ENCODE measurements at places on chromosomes 11 and 22.
A peak's percentile ranks its signal among the peaks of the same experiment; 100 is the strongest.

DNA sequence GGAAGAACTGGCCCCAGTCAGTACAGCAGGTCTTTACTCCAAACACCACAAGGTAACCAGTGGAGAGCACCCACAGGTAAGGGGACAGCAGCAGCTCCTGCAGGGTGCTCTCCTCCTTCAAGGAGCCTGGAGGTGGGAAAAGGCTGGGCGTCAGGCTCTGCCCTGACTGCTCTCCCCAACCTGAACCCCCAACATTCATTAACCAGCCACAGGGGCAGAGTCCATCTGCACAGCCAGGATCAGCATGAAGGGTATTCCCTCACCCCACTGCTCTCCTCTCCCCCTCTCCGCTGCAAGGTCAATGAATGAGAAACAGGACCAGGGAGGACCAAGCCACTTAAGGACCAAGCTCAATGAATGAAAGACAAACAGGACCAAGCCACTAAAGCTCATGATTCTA is 3.7 kb downstream of the SLC37A4 start:
- DNase-seq: no peak

DNA sequence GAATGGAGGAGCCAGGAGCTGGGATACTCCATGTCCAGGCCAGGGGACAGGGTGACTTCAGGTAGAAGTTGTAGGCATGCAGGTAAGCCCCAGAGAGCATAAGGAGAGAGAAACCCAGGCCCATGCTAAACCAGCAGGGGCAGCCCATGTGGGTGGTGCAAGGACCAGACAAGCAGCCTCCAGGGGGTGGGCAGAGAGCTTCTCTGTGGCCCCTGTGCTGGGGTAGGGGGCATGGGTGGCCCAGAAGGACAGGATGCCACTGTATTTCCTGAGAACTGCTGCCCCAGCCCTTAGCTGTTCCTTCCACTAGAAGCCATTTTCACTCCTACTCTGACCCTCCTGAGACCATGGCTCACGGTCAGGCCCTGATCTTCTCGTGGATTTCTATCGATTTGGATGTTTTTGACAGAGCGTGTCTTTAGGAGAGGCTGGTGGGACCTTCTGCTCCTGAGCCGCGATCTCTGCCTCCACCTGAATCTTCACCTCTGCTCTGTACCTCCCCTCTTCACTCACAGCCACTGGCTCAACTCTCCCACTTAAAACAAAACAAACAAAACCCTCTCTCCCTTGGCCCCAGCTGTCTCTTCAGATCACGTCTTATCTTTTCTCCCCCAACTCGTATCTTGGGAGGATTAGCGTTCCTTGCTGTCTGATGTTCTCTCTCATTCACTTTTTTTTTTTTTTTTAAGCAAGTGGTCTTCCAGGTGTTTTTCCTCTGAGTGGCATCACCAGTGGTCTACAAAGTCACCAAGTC is 112.2 kb downstream of the NECTIN1 start:
- no peak for DNase-seq

DNA sequence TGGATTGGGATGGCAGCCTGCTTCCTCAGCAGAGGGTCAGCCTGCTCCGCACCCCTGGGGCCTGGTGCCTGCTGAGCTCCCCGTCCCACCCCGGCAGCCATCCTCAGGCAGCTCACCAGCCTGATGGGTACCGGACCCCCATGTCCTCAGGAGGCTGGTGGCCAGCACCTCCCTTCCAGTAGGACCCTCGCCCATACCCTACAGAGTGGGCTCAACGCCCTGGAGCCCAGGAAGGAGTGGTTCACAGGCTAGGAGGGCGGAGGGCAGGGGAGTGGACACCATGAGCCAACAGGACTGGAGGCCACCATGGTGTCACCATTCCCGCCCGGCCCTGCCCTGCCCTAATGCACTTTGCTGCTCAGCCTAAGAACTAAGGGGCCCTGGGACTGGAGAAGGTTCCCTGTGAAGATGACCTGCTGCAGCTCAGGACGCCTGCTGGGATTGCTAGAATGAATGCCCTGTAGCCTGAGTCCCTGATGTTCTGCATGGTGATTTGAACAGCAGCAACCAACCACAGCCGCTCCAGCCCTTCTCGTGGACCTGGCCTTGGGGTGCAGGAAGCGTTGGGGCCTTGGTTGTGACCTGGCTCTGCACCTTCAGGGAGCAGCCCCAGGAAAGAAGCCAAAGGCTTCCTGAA is 1080.8 kb downstream of the BRD1 start:
- DNase-seq: no peak

GRCh38 chr22:30694171-30694639 is 469 bp upstream of the OSBP2 start:
- DNase-seq: peak; percentile 60

DNA sequence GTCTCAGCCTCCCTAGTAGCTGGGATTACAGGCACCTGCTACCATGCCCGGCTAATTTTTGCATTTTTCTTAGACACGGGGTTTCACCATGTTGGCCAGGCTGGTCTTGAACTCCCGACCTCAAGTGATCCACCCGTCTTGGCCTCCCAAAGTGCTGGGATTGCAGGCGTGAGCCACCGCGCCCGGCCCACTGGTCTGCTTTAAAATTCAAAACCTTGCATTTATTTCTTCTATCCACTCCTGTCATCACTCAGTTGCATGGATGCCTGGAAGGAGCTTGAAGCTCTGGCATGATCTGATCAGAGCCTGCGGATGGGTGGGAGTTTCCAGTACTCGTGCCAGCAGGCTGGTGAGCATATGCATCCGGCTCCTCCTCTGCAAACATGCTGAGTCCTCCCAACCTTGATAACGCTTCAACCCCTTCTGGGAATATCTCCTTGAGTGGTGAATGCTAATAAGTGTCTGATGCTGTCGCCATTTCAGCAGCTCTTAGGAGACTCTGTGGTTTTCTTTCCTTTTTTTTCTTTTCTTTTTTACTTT is 39.6 kb downstream of the UBASH3B start:
- no peak for DNase-seq

GRCh38 chr22:17237038-17237668 is 17.9 kb upstream of the ADA2 start:
- DNase-seq: no peak

- DNase-seq: no peak
Measured at GRCh38 chr22:46894081-46894671, 131.7 kb downstream of the TBC1D22A start.

DNA sequence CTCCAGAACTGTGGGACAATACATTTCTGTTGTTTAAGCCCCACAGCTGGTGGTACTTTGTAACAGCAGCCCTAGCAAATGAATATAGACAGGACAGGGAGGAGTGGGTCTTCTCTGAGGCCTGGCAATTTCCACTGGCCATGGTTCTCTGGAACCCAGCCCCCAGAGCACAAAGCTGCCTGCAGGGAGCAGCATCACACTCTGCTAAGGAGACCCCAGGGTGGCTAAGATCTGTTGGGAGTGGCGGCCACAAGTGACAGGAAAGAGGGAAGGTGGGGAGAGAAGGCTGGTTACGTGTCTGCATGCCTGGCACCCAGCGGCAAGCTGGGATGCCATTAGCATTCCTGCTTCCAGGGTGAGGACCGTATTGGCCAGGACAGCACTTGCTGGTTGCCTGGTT is 211.9 kb downstream of the ST3GAL4 start:
- DNase-seq: no peak

GRCh38 chr11:96260067-96260511 is 82.9 kb downstream of the MAML2 start:
- no peak for DNase-seq

DNA sequence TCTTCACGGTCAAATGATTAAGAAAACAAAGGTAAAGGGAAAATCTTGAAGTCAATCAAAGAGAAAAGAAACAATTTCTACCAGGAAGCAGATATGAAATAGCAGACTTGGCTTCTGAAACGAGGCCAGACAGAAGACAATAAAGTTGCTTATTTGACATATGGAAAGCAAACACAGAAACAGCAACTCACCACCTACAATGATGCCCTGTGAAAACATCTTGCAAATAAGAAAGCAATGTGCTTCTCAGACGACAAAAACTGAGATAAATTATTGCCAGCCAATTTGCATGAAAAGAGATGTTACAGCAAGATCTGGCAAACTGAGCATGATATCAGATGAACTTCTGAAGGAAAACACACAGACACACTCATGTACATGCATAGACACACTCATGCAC is 45.9 kb upstream of the CTSC start:
- no peak for DNase-seq

DNA sequence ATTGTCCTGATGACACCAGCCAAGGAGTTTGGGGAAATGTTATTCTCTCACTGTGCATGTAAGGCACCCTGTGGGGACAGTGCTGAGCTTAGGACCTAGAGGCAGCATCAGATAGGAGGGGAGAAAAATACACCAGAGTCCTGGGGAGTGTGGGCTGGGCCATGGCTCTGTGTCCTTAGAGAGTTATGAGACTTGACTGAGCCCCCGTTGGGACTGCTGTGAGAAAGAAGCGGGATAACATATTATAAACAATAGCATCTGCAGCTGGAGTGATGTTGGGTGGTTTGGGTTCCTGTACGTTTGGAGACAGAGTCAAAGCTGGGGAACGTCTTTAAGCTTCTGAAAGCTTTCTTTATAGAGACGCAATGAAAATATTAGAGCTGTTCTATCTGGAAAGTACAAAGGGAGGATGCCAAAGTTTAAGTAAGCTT is 90.9 kb upstream of the CRTAM start:
- DNase-seq: no peak

DNA sequence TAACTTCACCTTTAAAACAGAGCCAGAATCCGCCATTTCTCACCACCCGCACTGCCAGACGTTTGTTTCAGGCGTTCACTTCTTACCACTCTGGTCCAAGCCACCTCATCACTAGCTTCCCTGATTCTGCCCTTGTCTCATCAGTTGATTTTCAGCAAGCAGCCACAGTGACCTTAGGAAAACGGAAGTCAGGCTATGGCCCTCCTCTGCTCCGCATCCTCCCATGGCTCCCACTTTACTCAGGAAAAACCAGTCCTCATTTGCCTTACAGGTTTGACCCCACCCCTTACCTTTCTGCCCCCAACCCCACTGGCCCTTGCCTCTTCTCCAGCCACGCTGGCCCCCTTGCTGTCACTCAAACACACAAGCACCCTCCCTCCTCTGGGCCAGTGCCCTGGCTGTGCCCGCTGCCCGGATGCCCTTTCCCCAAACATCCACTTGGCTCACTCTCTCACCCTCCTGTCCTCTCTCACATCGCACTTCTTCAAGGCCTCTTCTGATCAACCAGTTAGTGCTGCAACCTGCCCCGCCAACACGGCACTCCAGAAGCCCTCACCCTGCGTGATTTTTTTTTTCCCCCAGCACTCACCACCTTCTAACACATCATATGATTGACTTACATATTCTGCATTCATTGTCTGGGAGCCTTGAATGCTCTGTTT is 18.9 kb downstream of the TPST2 start:
- DNase-seq: no peak

DNA sequence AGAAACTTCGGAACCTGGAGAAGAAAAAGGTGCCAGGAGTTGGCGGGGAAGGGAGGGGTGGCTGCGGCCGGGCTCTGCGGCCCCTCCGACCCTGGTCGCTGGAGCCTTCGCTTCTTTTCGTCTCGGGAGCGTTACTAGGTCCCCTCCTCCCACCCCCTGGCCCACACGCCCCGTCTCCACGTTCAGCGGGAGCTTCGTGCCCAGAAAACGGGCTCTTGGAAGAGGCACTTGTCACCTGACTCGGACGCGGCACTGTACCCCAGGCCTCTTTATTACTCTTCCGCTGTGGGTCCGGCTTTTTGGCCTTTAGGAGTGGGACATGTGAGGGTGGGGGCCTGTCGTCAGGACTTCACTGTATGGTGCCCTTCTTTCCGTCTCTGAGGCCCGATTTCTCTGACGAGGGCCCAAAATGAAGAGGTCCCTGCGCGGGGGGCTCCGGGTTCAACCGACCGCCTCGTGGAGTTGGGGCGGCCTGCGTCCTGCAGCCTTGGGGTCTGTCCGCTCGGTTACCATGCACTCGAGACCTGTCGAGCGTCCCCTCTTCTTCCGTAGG is 1.2 kb downstream of the CAPRIN1 start:
- DNase-seq: peak; percentile 41

GRCh38 chr11:68653486-68654430 is 30.6 kb upstream of the GAL start:
- no peak for DNase-seq

GRCh38 chr11:18408558-18409291 is 3.4 kb upstream of the LDHC start:
- no peak for DNase-seq

GRCh38 chr11:60951606-60951903 is 421 bp downstream of the SLC15A3 start:
- DNase-seq: no peak

- DNase-seq: no peak
Measured at GRCh38 chr22:33789690-33790253, 130.5 kb downstream of the LARGE1 start.

DNA sequence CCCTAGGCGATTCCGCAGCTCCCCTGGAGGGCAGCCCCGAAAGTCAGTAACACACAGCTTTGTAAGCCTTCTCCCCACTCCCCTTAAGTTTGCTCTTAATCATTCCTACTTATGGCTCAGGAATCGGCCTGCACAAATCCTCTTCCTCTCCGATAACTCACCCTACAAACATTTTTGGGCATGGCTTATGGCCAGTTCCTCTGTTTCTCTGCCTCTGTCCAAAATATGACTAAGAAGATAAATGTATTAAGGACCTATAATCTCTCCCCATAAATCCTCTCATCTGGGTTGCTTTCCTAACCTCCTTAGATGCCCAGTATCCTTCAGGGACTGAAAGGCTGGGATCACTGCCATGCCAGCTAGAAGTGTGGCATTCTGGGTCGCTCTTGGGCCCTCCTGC is 41.0 kb downstream of the PAMR1 start:
- DNase-seq: no peak

GRCh38 chr11:102614485-102614884 is 10.6 kb downstream of the MMP20 start:
- no peak for DNase-seq

- DNase-seq: peak; percentile 9
Measured at GRCh38 chr11:74784234-74784633, 35.6 kb downstream of the RNF169 start.

- DNase-seq: peak; percentile 87
Measured at GRCh38 chr11:46315033-46315738, 32.1 kb upstream of the DGKZ start.

GRCh38 chr22:20618488-20618887 is 111.1 kb downstream of the MED15 start:
- DNase-seq: no peak

- DNase-seq: no peak
Measured at GRCh38 chr22:17930455-17931313, 93.7 kb downstream of the MICAL3 start.

DNA sequence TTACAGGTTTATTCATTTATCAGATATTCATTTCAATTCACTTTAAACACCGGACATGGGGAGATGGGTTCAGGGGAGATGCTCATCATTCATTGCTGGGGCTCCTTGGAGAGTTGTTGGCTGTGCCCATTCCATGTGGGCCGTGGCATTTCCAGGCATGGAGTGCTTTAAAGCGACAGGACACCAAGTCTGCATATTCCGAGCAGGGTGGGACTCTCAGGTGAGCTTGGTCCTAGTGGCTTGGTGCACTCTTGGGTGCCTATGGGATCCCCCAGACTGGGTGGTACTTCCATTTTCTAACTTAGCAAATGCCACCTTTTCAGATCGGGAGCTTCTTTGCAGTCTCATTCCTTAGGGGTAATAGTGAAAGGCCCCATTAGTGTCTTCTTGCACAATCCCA is 619.5 kb upstream of the CADM1 start:
- DNase-seq: no peak

GRCh38 chr11:68481579-68482240 is 21.2 kb downstream of the PPP6R3 start:
- no peak for DNase-seq

All from dermis blood vessel endothelial cell (primary cell).